ENCODE measurements at places on chromosomes 11 and 22. TPM values are rescaled to one million over a fixed set of nuclear protein-coding genes. Genes with fewer than 3 reads are reported as not detected.

Gene GRAP2
- 1.3 TPM for total RNA-seq

Gene OR4S1
- total RNA-seq: not detected

Gene PIK3IP1
- total RNA-seq: 19.8 TPM

Gene ELMOD1
- total RNA-seq: 0.16 TPM

Gene FOLH1
- 0.90 TPM for total RNA-seq

Gene NXPE2
- not detected for total RNA-seq

Gene C22orf42
- total RNA-seq: not detected

Gene TOMM22
- 71.1 TPM for total RNA-seq

Gene DEFB108B
- not detected for total RNA-seq

DNA sequence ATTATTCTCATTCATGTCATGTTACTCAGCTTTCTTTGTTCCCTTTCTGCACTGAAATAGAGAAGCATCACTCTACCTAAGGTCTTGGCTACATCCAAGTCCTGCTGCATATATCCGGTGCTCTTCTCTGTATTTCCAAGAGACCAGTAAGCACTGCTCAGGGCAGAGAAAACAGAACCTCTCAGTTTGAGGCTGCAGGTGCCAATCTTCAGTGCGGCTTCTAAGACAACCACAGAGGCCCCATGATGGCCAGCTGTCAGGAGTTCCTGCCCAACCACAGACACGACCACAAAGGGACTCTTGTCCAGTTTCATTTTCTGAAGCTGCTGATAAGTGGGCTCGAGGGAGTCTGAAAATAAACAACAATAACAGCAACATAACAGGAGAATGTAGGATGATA lies 378.4 kb upstream of the PITPNB start:
- DNase-seq: no peak

DNA sequence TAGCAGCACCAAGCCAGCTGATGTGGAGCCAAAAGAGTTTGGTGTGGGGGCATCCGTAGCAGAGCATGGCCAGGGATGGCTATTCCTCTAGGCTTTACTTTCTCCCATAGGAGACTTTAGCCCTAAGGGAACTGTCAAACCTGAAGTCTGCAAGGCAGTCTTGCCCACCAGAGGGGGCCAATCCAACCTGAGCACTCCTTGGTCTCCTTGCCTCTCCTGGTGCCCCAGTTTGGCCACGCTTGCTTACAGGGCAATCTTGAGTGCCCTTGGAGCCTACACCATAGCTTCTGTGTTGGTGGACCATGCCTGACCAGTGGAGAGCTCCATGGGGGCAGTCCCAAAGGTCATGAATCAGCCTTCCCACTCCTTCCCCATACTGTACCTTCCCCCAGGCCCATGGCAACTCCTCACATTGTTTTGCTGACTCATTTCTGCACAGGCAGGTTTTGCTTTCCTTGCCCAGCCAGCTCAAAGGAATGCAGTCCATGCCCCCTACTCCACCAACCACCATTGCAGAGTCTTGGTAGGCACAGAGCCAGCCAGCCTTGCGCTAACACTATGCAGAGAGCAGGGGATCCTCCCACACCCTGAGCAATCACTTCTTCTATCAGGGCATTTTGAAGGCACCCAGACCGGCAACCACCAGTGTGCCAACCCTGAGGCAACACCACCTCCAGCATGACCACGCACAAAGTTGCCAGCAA lies 1421.2 kb upstream of the RAG2 start:
- DNase-seq: no peak

DNA sequence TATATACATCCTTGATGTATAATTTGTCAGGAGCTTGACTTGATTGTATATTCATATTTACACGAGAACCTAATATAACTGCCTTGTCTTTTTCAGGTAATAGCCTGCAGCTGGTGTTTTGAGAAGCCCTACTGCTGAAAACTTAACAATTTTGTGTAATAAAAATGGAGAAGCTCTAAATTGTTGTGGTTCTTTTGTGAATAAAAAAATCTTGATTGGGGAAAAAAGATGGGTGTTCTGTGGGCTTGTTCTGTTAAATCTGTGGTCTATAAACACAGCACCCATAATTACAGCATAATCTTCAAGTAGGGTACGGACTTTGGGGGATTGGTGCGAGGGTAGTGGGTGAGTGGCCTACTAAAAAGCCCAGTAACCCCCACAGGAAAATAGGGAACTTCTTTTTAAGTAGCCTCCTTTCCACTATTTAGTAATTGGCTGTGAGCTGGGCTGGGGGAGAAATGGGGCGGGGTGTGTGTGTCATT lies 7.5 kb downstream of the MALAT1 start:
- no peak for DNase-seq

DNA sequence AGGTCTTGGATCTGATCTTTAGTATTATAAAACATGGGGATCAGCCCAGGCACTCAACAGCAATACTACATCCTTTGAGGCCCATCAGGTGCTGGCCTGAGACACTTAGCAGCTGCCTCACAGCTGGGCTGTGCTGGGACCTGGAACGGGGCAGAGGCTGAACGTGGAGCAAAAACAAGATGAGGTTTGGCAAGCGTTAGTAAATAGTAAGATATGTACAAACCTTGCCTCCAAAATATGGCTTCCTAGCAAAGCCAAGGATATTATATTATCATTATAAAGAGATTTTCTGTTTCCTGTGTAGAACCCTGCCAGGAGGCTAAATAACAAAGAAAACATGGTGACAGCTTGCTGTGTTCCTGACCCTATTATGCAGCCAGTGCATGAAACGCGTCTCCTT lies 60.0 kb upstream of the SPON1 start:
- no peak for DNase-seq

DNA sequence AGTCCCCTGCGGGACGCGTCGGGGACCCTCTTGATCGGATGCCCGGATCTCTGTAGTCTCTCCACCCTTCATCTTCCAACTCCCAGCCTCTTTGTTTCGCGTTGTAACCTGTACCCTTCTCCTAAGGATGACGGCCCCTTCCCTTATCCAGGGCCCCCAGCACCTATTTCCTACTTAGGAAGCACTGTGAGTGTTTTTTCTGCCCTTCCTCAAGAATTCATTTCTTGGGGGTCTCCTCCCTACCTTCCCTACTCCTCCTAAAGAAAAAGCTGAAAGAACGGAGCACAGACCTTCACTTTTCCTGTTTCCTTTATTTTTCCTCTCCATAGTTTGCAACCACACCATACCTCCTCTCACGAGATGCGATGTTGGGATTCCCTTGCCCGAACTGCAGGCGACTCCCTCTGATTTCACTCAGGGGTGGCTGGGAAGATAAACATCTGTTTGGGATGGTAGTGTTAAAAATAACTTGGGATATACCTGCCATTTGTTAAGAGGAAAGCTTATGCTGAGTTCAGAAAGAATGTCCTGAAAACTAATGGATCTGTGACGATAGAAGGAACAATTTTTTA lies 593 bp downstream of the FAM118B start:
- no peak for DNase-seq

- no peak for DNase-seq
Observed at GRCh38 chr11:8102965-8103364, 22.0 kb downstream of the TUB start.

GRCh38 chr11:71075871-71076420 lies 176.4 kb downstream of the SHANK2 start:
- DNase-seq: no peak

DNA sequence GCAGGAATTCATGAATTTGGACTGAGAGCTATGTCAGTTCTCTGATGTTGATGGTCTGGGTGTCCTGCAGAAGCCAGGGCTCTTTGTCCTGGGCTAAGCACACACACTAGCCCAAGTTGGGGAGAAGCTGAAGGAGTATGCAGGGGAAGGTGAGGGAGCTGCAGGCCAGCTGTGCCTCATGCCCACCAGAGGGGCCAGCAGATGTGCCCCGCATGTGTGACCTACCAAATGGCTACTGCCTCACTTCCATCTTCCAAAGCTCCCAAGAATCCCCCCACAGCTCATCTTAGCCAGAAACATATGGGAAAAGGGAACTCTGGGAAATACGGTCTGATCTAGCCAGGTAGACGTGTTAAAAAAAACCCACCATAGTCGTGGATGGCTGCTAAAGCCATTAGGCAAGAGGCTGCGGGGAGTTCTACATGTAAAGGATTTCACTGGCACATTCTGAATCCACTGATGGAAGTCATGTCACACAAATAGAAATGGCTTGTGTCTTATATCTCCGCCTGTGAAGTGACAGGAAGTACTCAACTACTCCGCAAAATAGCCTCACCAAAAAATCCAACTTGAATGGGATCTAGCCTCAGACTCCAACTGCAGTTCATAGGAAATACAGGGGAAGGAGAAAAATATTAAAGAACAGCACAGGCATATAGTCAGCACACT lies 96.3 kb upstream of the CLMP start:
- DNase-seq: no peak

DNA sequence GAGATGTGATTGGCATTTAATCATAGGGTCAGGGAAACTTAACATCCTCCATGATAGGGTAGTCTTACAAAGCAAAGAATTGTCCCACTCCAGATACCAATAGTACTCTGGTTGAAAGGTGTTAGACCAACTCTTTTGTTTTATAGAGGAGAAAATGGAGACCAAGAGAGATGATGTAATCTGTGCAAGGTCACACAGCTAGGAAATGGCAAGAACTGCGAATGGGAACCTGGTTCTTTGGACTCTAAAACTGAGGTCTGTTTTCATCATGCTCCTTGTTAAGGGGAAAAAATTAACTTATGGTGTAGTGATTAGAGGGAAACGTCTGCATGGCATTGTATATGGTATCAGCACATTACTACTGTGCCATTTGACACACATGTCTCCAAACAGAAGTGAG lies 171.1 kb downstream of the COMMD9 start:
- DNase-seq: no peak

GRCh38 chr11:41714101-41714500 lies 254.6 kb upstream of the LRRC4C start:
- no peak for DNase-seq

DNA sequence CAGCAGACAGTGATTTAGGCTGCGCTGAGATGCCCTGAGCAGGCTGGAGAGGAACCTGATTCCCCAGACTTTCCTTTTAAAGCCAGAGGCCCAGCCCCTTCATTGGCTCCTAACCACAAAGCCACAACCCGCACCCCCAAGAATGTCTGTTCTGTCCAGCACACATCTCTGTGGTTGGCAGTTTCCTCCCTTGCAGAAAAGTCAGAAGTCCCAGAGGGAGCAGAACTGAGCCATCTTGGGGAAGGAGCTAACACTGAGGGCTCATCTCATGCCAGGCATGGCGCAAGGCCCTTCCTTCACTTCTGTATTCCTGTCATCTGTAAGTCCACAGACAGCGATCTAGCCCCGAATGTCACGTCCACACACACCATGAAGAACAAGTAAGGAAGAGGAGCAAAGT lies 97.1 kb upstream of the SYT13 start:
- no peak for DNase-seq

GRCh38 chr11:102729849-102730815 lies 5.4 kb upstream of the MMP8 start:
- DNase-seq: no peak

GRCh38 chr22:27241430-27242321 lies 559.9 kb downstream of the MN1 start:
- no peak for DNase-seq

- DNase-seq: no peak
Observed at GRCh38 chr11:106813806-106814205, 204.5 kb downstream of the GUCY1A2 start.
